ENCODE measurements at places on chromosomes 3 and 15. TPM values are rescaled to one million over a fixed set of nuclear protein-coding genes. Genes with fewer than 3 reads are reported as not detected.

Gene TMEM108
- 0.12 TPM for total RNA-seq

Gene DNAJA4
- 5.4 TPM for total RNA-seq

Gene GOLGA6L7
- not detected for total RNA-seq

Gene AADACL2
- not detected for total RNA-seq

Gene FOXB1
- total RNA-seq, result not detected

Gene GABRR3
- total RNA-seq, result not detected

Gene NPRL2
- 27.6 TPM for total RNA-seq

Gene NR2E3
- total RNA-seq, result 0.25 TPM

Gene SLCO2A1
- under 0.01 TPM for total RNA-seq

Gene TMEM158
- 375 TPM for total RNA-seq

Gene ATP13A5
- not detected for total RNA-seq

Gene LYZL4
- not detected for total RNA-seq

Gene OR5H6
- not detected for total RNA-seq

Gene PATL2
- total RNA-seq, result 0.62 TPM

Gene SLC9A9
- 8.0 TPM for total RNA-seq

Gene C15orf39
- 2.1 TPM for total RNA-seq
